ENCODE measurements at places on chromosomes 11 and 22.

- DNase-seq, result no peak
Measured at GRCh38 chr11:122103321-122103720, 12.7 kb downstream of the BLID start.

- no peak for DNase-seq
Measured at GRCh38 chr22:41827671-41828070, 5.2 kb upstream of the SREBF2 start.

DNA sequence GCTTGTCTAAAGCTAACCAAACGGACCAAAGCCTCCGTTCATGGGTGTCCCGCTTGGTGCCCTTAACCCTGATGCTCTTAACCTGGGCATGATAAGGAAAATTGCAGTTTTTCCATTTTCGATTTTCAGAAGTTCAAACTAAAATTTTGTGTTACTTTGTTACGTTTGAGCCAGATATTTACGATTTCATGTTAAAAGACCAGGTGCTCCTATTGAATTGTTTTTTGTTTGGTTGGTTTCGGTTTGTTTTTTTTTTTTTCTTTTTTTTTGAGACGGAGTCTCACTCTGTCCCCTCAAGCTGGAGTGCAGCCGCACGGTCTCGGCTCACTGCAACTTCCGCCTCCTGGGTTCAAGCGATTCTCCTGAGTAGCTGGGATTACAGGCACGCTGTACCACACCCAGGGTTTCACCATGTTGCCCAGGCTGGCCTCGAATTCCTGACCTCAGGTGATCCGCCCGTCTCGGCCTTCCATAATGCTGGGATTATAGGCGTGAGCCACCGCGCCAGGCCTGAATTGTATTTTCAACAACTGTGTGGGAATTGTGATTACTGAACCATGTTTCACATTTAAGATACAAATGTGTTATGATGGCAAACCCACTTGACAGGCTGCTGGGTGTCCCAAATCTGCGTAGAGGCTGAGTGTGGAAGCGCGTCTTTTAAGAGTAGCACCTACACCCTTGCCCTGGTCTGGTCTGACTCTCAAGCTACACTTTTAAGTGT lies 864 bp upstream of the USP28 start:
- DNase-seq, result no peak

DNA sequence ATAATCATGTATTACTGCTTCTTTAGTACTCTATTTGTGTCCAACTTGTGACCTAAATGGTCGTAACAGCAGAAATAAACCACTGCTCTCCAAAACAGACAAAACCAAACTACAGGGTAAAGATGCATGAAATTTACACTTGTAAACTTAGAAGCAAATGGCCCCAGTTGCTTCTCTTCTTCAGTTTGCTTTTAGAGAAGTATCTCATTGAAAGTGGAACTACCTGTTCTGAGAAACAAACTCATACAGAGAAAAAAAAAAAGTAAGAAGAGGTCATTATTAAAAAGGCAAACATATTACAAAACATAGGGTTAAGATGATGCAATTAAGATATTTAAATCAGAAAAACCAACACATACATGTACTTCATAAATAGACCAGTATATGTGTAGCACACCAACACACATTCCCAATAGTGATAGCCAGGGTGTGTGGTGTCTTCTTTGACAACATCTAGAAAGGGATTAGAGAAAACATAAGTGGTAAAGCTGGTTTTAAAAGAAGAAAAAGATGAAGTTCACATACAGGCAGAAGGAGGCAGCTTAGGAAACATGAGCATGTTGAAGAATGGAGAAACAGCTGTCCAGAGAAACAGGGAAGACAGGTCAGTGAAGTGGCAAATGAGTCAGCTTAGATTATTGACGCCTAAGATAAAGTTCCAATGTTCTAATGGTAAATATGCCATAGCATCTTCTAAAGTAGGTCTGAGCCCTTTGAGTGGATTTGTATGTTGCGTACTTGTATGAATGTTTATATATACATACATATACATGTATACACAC lies 844.7 kb upstream of the CCDC90B start:
- DNase-seq, result no peak

DNA sequence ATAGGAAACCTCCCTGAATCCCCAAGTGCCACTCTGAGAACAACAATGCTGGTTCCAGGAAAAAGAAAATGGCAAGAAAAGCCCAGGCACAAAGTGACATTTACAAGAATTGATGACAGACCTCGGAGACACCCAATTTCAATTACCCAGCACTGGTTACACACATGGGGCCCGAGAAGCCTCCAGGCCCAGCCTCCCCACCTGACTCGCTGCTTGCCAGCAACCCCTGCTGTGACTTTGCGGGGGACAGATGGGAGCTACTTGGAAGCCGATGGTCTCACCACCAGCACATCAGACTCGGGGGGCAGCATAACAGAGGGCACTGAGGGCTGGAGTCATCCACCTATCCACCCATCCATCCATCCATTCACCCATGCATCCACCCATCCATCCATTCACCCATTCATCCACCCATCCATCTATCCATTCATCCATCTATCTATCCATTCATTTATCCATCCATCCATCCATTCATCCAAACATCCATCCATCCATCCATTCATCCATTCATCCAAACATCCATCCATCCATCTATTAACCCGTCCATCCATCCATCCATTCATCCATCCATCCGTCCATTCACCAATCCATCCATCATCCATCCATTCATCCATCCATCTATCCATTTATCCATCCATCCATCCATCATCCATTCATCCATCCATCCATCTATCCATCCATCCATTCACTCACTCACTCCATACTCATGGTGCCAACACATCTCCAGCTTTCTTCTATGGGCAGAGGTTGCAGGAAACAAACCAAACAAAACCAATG lies 567.6 kb downstream of the BRD1 start:
- DNase-seq, result no peak

DNA sequence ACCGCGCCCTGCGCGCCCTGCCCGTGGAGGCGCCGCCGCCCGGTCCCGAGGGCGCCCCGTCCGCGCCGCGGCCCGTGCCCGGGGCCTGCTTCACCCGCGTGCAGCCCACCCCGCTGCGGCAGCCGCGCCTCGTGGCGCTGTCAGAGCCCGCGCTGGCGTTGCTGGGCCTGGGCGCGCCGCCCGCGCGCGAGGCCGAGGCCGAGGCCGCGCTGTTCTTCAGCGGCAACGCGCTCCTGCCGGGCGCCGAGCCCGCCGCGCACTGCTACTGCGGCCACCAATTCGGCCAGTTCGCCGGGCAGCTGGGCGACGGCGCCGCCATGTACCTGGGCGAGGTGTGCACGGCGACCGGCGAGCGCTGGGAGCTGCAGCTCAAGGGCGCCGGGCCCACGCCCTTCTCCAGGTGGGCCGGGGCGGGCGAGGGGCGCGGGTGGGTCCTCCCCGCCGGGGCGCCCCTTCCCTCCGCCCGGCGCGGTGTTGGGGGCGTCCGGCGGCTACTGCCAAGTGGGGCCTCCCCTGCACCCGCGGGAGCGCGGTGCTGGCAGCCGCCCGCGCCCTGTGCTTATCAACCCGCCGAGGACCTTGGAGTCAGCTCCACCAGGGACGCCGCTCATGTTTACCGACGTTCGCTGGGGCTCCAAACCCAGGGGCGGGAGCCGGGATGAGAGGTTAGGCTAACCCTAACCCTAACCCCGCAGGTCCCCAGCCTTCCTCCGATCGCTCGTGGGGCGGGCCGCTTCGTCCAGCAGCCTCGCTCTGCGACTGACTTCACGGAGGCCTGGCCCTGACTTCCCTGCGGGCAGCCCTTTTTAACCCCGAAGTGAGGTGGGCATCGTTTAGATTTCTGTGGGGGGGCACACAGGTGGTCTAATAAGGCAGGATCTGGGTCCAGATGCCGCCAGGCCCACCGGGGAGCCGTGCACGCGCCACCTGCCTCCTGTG lies 649 bp downstream of the SELENOO start:
- DNase-seq, result no peak

GRCh38 chr11:76152741-76153570 lies 53.3 kb downstream of the WNT11 start:
- DNase-seq, result no peak

DNA sequence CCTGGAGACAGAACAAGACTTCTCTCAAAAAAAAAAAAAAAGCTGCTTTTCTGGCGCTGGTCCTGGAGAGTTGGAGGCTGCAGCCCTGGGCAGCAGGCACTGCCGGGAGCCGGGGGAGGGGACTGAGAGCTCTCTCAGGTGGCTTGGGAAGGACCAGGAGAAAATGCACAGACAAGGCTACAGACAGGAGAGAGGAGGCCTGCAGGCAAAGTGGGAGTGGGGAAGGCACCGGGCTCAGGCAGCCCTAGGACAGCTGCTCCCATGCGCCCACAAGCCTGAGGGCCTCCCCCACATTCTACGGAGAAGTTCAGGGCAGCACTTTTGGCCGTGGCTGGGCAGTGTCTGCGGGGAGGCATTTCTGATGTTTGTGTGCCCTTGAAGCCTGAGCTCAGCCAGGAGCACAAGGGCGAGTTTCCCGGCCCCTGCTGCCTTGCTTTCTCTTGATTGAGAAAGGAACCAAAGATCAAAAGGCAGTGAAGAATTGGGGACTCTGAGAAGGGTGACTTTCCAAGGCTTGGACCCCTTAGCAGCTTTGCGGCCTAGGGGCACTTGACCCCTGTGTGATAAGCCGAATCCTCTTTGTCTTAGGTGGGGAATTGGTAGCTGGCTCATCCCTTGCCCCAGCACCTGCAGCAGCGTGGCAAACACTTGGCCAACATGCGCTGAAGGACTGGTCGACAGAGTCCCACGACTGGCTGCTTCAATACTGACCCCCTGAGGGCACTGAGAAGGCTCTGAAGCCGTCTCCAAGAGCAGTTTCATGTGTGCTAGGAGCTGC lies 35.3 kb downstream of the PPM1F start:
- DNase-seq, result no peak

GRCh38 chr22:43388420-43388851 lies 23.4 kb upstream of the MPPED1 start:
- peak; percentile 33 for DNase-seq

DNA sequence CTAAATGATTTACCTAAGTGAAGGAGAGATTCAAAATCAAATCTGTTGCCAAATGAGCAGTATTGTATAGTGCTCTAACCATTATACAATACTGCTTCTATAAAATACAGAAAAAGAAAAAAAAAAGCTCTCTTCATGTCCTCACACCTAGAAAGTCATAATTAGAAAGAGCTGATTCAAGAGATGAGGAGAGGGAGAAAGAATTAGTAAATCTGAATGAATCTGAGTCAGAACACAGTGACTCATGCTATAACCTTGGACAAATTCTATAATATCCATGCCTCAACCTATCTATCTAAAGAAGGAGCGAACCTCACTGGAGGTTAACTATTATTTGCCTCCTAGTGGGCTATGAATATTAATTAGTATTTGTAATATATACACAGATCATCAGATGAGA lies 29.4 kb downstream of the AMBRA1 start:
- DNase-seq, result no peak

DNA sequence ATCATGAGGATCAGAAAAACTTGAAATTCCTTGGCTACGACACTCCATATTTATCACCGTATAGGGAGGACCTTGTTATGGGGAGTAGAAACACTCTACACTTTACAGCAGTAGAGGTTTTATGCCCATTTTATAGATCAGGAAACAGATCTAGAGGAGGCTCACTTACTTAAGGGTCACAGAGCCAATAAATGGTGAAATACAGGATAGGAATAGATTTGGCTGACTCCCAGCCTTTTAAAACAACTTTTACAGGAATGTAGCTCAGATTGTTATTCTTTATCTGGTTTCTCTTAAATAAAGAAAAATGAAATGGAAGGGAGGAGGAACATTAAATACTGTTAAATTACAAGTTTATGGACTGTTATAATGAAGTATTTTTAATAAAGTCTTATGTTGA lies 14.8 kb downstream of the FBXO7 start:
- DNase-seq, result no peak

- DNase-seq, result no peak
Measured at GRCh38 chr11:105092256-105093239, 47.0 kb downstream of the CARD18 start.

Data from NCI-H2107 (cell line).